KG1 (cell line): ENCODE measurements at places on chromosomes 4 and X.

GRCh38 chrX:100600758-100601157 is 16.0 kb downstream of the TNMD start:
- no peak for DNase-seq

- no peak for DNase-seq
Observed at GRCh38 chr4:36183232-36183631, 61.1 kb downstream of the ARAP2 start.

DNA sequence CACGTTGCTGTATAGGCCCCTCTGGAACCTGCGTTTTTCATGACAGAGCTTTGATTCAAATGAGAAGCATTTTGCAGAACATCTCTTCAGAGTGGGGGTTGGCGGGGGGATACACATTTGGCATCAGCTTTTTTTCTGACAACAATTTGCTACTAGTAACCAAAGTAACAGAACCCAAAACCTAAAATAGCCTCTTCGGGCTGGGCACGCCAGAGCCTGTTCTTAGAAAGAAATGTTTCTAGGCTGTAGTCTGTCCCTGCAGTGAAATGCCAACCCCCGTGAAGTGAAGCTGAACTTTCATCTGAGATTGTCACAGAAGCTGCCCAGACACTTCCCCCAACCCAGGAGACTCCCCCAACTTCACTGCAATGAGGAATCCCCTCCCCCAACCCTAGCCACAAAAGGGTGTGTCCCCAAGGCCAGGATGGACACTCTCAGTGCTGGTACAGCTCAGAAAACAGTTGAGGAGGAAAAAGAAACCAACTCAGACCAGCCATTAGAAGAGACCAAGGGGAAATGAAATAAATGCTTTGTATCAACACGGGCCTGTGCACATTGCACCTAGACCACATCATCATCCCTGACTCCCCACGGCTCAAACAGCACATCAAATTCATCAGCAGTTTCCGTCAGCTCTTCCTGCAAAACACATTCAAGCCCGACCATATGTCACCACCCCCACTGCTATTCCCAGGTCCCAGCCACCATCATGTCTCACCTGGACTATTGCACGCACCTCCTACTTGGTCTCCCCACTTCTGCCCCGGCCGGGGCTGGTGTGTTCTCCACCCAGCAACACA is 8.4 kb upstream of the MAN2B2 start:
- no peak for DNase-seq

GRCh38 chr4:90458576-90458975 is 331.4 kb downstream of the CCSER1 start:
- no peak for DNase-seq

GRCh38 chr4:38313999-38314561 is 349.9 kb upstream of the KLF3 start:
- DNase-seq, result no peak

GRCh38 chr4:14151101-14151500 is 523.6 kb upstream of the BOD1L1 start:
- DNase-seq, result no peak

GRCh38 chr4:108156391-108156790 is 12.3 kb downstream of the LEF1 start:
- no peak for DNase-seq

GRCh38 chr4:153205757-153206156 is 1.5 kb downstream of the TRIM2 start:
- DNase-seq, result no peak
